Skin of body (tissue), 3 donors: ENCODE measurements at places on chromosomes 12 and 14.

DNA sequence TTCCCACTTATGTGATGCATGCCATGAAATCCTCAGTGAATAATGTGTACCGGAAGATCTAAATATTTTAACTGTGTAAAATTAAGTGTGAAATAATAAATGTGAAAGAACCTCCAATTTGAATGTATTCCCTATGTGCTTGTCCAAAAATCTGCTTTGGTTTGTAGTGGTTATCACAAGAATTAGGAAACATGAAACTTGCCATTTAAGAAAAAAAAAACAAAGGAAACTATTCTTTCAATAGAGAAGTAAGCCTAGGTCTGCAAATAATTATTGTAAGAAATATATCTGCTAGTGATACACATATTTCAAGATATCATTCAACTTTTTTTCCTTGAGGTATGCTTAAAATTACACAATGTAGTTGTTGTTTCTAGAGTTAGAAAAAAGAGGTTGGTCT, 500.4 kb downstream of the SLC6A15 start:
- no peak for DNase-seq

- no peak for DNase-seq
Measured at GRCh38 chr14:77892381-77892871, 92.5 kb downstream of the ADCK1 start.

GRCh38 chr14:36805131-36805559, 143.5 kb downstream of the PAX9 start:
- DNase-seq: no peak

GRCh38 chr12:56229916-56230431, at the start of gene SLC39A5:
Gene SLC39A5 (plus strand): TSS chr12:56230051. CDS start chr12:56231275, 1,224 bp downstream.
- DNase-seq: no peak

- no peak for DNase-seq
Measured at GRCh38 chr14:87998482-87998881, 5.5 kb upstream of the GALC start.

DNA sequence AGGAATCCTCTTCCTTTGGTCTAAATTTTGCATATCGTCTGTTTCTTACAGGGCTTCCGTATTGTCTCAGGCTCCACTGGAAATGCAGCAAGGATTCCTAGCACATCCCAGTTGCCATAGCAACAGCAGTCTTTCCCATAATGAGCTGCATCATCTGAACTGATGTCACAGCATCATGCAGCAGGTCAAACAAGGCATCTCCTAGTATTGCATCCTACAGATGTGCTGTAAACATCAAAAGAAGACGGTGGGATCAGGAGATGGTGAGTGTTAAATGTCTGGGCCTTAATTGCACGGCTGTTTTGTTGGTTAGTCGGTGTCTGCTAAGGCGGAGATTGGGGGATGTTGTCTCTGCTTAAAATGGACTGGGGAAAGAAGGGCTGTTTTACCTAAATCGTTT, at the start of gene AKAP6:
Gene AKAP6 (plus strand): TSS at position 153 of the 400 bp plus-strand sequence. CDS start 104,196 bp downstream, outside the sequence.
- DNase-seq: no peak

- DNase-seq: no peak
Measured at GRCh38 chr14:32621585-32621984, 292.5 kb downstream of the AKAP6 start.

GRCh38 chr12:55933169-55933798, 2.3 kb downstream of the DGKA start:
- no peak for DNase-seq

DNA sequence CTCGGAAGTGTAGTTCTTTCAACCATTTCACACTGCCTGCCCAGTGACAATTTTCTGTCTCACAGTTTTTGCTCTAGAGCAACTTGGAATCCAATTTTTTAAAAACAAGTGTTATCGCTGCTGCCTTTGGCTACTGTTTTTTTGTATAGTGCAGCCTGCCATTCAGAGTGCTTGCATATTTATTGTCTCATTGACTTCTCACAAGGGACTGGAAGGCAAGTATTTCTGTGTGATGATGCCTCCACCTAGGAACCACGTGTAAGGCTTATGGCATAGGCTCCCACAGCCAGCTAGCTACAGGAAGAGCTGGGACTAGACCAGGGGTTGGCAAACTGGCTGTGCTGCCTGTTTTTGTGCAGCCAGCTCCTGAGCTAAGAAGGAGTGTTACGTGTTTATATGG, 903 bp downstream of the PARPBP start:
- no peak for DNase-seq

DNA sequence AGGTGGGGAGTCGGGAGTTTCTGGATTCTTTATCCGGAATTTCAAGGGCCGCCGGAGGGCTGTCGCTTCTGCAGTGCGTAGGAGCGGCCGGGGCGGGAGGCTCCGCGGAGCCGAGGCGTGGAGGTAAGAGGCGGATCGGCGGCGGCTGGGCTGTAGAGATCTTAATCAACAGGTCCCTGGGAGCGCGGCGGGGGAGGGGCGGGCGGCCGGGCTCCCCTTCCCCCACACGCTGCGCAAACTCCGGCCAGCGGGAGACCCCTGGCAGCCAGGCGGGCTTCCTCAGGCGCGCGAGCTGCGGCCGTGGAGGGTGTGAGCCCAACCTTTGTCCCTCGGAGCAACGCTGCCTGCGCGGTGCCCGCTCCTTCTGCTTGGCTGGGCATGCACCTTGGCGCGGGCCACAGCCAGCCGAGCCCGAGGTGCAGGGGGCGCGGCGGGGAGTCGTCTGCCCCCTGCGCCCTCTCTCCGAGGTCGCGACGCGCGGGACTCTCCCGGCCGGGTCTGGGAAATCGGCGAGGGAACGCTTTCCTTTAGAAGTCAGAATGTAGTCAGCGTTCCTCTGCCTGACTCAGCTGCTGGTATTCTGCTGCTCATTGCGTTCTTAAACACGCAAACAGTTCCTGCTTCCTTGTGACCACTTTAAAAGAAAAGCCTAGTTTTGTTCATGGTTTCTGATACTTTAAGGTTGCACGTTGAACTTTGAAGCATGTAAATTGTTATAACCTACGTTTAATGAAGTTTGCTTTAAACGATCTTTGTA, at the start of gene PALS1:
Gene PALS1 (plus strand): TSS at position 25 of the 757 bp plus-strand sequence. CDS start 37,736 bp downstream, outside the sequence.
- DNase-seq: peak; percentile 67

GRCh38 chr14:92563359-92563758, 49.8 kb downstream of the RIN3 start:
- DNase-seq: no peak

DNA sequence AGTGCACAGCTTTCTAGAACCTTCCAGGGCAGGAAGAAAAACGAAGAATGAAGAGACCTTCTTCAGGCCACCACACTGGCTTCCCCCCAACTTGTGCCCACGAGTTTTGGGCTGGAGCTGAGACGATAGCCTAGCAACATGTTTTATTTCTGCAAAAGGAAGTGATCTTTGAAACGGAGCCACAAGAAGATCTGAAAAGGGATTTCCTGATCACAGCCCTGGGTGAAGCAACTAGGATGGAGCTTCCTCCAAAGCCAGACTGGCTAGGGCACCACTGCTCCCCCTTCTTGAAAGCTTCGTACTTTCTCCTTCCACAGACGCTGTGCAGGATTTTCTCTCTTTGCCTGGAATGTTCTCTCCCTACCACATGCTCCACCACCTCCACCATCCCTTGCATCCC, 418.3 kb downstream of the MED13L start:
- no peak for DNase-seq

- DNase-seq: no peak
Measured at GRCh38 chr12:24044941-24045703, 95.7 kb upstream of the SOX5 start.

DNA sequence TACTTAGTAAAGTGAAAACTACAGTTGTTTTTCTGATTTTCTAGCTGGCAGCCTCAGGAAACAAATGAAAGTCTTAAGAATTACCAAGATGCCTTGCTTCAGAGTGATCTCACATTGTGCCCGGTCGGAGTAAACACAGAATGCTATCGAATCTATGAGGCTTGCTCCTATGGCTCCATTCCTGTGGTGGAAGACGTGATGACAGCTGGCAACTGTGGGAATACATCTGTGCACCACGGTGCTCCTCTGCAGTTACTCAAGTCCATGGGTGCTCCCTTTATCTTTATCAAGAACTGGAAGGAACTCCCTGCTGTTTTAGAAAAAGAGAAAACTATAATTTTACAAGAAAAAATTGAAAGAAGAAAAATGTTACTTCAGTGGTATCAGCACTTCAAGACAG, 28.9 kb downstream of the RXYLT1 start:
- no peak for DNase-seq

DNA sequence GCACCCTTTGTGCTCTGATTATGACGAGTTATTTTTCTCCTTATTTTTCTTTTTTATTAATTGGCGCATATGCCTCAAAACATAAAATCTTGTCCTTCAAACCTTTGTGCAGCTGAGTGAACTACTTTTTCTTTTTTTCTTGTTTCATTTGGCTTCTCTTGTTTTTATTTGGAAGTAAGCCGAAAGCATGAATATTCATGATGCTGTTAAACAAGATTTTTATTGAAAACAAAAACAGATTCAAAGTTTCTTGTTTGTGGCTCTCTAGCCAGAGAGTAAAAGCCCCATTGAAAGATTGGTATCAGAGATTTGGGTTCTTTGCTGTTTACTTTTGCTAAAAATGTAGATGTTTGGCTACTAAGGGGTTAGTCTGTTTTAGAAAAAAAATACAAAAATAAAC, 183.8 kb downstream of the TMEM132C start:
- no peak for DNase-seq

DNA sequence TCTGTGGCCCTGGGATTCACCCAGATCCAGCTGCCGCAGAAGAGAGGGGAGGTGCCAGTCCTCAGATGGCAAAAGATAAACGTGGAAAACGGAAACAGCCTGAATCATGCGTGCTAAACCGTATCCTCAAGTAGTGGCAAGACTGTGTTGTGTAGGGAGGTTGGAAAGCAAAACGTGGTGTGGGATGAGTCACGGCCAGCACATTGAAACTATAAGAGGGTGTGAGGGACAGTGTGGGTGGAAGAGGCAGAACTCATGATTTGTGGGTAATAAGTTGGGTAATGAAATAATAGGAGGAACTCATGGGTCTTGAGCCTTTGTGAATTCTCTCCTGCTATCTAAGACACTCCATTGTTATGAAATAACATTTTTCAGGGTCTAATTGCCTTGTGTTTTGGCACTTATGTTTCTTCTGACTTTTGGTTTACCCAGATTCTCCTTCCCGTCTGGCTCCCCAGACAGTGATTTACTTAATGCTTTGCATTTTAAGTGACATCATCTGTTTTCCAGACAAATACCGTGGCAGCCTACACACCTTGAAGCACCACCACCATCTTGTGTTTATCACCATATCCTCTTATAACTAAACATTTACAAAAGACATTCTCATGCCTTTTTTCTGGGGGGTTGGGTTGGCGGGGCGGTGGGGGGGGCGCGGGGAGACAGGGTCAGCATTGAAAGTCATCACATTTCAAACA, 62.3 kb upstream of the PTCSC3 start:
- no peak for DNase-seq

- DNase-seq: no peak
Measured at GRCh38 chr12:118145113-118145797, 9.3 kb downstream of the PEBP1 start.

DNA sequence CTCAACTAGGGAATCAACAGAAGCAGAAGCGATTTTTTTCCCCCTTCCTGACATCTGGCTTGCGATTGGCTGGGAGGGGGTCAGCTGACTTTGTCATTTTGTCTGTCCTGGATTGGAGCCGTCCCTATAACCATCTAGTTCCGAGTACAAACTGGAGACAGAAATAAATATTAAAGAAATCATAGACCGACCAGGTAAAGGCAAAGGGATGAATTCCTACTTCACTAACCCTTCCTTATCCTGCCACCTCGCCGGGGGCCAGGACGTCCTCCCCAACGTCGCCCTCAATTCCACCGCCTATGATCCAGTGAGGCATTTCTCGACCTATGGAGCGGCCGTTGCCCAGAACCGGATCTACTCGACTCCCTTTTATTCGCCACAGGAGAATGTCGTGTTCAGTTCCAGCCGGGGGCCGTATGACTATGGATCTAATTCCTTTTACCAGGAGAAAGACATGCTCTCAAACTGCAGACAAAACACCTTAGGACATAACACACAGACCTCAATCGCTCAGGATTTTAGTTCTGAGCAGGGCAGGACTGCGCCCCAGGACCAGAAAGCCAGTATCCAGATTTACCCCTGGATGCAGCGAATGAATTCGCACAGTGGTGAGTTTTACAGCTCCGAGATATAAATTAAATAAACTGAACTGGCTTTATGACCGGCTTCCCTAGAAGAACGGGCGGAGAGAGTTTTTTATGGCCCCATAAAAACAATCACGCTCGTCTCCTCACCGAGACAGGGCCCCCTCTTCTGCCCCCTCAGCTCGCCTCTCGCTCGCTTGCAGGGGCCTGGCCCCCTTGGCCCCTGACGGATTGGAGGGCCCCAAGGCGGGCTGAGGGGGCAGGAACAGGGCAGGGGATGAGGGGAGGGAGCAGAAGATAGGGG, at the start of gene HOXC6:
Gene HOXC6 (plus strand): TSS at position 127 of the 888 bp plus-strand sequence. CDS start 82 bp downstream, at position 209.
- DNase-seq: peak; percentile 79

DNA sequence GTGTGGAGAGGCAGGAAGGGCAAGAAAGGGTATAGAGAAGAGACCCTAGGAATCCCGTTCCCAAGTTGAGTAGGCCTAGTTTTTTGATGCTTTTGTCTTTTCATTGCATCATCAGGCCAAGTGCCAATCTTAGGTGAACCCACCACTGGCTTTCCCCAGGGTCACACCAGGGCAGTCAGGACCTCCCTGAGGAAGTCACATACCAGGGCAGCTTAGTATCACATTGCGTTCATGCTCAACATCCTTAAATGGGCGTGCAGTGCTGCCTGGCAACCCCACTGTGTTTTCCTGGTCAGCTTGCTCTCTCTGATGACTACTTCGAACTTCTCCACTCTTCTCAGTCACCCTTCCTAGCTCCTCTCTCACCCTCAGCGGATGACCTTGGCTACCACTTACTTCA, 9.0 kb downstream of the ASIC1 start:
- DNase-seq: no peak

DNA sequence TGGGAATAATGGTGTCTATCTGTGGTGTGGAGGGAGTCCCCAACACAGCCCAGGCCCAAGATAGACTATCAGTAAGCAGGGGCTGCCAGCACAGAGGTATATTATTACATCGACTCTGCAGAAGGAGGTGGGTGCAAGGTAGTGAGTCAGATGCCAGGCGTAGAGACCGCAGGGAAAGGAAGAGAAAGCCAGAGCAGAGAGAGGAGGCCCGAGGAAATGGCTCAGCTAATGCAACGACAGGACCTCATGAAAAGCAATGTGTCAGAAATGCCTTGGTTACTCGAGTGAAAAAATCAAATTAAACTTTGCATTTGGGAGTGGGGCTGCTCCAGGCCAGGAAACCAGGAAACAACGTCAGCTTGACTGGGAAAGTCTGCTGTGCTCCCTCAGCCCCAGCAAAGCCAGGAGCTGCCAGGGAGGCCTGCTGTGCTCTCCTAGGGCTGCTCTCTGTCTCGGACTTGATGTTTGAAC, 173.2 kb downstream of the SUDS3 start:
- no peak for DNase-seq

- DNase-seq: peak; percentile 37
Measured at GRCh38 chr12:25829192-25829591, 129.3 kb upstream of the RASSF8 start.

- no peak for DNase-seq
Measured at GRCh38 chr12:131211340-131211938, 257.7 kb downstream of the ADGRD1 start.
